NCI-H510A (cell line): ENCODE measurements at places on chromosomes 1 and 21.

DNA sequence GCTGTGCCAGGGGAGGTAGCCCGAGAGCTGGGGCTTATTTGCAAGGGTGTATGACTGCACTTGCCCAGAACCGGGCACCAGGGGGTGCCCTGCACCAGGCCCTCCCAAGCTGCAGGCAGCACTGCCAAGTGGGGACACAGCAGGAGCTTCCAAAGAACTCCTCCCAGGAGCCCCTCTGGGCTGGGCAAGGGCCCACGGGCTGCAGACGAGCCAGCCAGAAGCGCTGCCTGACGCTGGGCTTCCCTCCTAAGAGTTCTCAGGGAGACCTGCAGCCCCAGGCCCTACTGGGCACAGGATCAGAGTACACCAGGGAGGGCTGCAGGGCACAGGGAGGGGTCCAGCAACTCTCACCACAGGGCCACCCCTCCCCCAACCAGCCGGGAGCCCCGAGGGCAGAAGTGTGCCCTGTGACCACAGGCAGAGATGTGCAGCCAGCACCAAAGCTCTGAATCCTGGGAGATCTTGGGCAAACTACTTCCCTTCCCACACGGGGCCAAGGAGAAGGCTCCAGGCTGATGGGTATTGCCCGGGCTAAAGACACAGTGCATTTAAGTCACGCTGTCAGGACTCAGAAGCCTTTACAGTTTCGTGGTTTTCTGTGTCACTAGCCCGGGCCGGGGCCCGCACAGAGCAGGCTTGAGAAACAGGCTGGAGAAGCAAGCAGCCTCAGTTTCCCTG, 63.4 kb downstream of the KCNAB2 start:
- peak; percentile 78 for DNase-seq

GRCh38 chr1:77652268-77652667, 30.2 kb downstream of the ZZZ3 start:
- no peak for DNase-seq

- no peak for DNase-seq
Measured at GRCh38 chr1:192477630-192478029, 97.9 kb upstream of the RGS1 start.

- no peak for DNase-seq
Measured at GRCh38 chr1:185533596-185533995, 200.6 kb upstream of the HMCN1 start.

- no peak for DNase-seq
Measured at GRCh38 chr1:37441490-37441889, 32.9 kb upstream of the ZC3H12A start.

DNA sequence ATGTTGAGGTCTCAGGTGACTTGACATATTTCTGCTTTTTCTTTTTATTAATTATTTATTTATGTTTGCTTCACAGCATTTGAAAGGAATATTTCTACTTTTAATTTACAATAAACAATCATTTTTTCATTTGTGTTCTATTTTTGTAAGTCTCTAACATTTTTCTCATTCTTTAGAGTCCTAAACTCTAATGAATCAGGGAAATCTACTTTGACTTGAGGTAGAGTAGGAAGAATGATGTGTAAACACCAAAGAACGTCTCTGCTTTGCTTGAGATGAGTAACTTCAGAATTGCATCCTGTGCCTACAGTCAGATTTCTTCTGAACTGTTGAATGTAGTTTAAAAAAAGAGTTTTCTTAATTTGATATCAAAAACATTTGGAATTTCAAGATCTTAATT, 65.2 kb downstream of the CNST start:
- no peak for DNase-seq

DNA sequence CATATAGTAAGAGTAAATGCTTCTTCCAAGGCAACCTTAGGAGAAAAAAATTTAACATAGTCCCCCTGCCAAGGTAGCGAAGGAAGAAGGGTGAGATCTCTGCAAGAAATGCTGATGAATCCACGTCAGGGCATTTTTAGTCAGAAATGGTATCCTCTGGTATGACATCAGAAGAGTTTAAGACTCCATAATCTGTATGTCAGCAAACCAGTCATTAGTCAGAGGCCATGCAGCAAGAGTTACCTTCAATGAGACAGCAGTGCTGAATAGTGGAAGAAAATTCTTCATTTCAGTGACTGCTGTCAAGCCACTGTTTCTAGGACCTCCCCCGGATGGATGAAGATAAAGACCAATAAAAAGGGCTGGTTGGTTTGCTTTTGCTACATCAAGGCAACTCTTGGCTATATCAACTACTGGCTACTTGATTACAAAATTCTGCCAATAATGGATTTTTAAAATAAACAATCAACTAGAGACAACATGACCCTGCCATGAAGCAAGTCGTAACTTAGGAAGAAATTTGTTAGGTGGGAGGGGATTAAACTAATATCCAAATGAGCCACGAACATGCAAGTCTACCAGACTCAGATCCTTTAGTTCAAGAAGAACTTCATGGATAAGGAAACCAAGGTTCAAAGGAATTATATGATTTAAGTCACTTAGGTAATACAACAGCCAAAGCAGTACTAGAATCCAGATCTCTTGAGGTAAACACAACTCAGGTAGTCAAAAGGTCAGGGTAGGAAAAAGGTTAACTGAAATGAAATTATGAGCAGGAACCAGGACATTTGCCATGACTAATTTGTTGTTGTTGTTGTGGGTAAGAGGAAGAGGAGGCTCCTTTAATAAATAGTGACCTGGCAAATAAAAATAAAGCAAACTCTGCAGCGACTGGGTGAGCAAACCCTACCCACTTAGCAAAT, 25.6 kb upstream of the GUCA2A start:
- DNase-seq: no peak

DNA sequence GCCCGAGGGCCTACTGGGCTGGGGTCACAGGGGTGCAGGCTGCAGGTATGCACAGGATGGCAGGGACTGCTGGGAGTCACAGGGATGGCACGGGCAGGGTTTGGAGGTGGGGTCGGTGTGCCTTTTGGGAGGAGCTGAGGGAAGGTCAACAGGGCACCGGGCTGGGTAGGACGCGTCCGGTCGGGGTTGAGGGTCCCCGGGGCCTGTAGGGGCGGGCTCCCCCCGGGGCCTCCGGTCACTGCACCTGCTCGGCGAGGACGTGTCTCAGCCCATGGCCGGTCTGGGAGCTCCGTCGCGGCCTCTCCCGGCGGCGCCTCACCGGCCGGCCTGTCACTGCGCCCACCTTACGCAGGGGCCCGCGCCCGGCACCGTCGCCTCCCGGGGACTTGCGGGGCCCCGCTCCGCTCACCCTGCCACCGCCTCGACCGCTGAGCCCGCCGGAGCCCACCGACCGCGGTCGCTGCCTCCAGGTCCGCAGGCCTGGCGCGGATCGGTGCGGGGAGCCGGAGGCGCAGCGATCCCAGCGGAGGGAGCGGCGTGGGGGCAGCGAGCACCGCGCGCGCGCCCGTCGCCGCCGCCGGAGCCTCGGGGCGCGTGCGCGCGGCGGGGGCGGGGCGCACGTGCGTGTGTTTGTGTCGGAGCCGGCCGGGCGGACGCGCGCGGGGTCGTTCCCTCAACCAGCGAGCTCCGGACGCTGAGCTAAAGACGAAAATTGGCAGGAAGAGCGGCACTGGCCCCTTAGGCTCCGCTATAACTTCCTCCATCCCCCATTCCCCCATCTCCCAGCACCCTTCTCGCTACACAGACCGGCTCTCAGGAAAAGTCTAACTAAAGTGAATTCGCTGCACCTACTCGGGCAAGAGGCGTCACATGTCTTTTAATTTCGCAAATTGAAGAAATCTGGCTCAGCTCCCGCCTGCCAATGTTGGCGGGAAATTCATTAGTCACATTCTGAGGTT, at the start of gene AMIGO1:
Gene AMIGO1, minus strand, starts transcription at position 552 of the 959 bp plus-strand sequence. CDS start 815 bp downstream, outside the sequence.
- DNase-seq: peak; percentile 46

GRCh38 chr1:46221749-46222148, 18.6 kb downstream of the LURAP1 start:
- no peak for DNase-seq

GRCh38 chr1:8970870-8971337, 25.2 kb downstream of the CA6 start:
- no peak for DNase-seq

DNA sequence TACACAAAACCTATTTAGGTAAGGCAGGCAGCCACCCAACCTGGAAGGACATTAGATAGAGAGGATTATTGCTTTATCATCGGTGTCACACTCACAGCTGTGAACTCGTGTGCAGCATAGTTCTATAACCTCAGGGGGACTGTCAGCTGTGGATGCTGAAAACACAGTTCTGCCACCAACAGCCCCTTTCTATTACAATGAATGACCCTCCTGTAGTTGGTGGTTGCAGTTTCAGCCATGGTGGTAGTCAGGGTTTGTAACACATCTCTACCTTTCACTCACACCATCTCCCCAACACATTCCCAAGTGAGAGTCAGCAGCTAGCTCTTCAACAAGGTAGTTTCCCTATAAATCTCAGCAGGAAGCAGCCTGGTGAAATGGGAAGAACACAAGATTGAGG, 136.8 kb downstream of the ZC3H11B start:
- no peak for DNase-seq

- DNase-seq: no peak
Measured at GRCh38 chr1:20885121-20885520, 98.0 kb upstream of the HP1BP3 start.

DNA sequence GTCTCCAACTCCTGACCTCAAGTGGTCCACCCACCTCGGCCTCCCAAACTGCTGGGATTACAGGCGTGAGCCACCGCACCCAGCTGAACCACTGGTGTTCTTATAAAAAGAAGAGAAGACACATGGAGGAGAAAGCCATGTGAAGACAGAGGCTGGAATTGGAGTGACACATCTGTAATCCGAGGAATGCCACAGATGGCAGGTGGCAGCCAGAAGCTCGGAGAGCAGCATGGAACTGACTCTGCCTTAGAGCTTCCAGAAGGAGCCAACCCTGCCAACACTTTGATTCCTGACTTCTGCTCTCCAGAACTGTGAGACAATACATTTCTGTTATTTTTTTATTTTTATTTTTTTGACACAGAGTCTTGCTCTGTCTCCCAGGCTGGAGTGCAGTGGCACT, 59.0 kb upstream of the ATP2B4 start:
- DNase-seq: no peak

GRCh38 chr1:183106166-183106565, 79.9 kb upstream of the LAMC2 start:
- no peak for DNase-seq

GRCh38 chr1:169025412-169025811, 81.1 kb upstream of the ATP1B1 start:
- no peak for DNase-seq

- no peak for DNase-seq
Measured at GRCh38 chr21:27132266-27132665, 165.4 kb upstream of the ADAMTS5 start.

- peak; percentile 65 for DNase-seq
Measured at GRCh38 chr1:153922076-153922971, 448 bp downstream of the GATAD2B start.

DNA sequence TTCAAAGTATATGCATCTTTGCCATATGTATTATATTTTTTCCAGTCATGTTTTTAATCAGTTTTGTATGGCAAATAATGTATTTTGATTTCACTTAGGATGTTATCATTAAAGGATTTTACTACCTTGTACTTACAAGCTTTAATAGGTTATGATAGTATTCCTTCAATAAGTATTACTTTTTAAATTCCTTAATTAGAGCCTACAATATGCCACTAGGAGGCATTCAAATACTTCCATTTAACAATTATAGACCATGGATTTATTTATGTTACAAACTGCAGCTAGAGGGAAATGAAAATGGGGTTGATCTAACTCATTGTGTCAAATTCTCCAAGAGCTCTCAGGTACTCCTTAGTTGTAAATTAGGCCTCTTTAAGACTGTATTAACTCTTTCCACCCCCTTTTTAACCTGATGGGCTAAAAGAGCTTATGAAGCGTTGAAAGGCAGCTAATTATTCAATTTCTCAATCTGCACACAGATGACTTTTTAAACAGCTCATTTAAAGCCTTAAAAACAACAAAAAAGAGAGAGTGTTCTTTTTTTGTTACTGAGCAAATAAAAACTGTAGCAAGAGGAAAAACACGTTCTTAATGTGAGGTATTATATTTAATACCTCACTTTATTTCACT, 156.2 kb downstream of the DENND1B start:
- no peak for DNase-seq

DNA sequence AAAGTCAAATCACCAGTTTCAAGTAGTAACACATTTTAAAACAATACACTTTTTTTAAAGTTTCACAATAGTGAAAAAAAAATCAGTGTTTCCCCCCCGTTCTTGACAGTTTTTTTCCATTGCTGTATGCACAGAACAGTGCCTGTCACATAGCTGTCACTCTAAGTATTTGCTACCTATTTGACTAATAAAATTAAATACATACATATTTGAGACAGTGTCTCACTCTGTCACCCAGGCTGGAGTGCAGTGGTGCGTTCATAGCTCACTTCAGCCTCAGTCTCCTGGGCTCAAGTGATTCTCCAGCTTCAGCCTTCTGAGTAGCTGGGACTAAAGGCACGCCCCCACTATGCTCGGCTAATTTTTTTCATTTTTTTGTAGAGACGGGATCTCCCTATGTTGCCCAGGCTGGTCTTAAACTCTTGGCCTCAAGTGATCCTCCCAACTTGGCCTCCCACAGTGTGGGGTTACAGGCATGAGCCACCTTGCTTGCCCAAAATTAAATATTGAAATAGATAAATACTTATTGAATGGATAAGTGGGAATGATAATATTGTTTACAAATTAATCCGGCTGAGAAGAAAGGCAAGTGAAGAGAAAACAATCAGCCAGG, 12.6 kb upstream of the RHBG start:
- DNase-seq: no peak
